ENCODE measurements at places on chromosomes 5 and 9.

GRCh38 chr5:73305386-73305785 lies 132.4 kb downstream of the TMEM174 start:
- DNase-seq: no peak

DNA sequence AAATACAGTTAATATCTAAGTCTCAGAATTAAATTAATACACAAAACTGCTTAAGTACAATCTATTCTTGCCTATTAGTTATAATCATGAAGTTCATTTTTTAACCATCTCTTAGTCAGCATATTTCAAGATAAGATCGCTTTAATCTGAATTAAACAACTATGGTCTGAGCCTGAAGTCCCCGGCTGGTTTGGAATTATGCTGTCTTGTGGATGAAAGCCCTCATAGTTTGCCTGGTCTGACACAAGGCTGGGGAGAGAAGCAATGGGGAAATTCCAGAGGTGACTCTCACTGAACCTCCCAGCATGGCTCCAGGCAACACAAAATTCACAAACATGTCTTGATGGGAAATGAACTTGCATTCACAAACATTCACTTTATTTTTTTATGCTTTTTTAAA lies 28.0 kb upstream of the GRAMD2B start:
- no peak for DNase-seq

DNA sequence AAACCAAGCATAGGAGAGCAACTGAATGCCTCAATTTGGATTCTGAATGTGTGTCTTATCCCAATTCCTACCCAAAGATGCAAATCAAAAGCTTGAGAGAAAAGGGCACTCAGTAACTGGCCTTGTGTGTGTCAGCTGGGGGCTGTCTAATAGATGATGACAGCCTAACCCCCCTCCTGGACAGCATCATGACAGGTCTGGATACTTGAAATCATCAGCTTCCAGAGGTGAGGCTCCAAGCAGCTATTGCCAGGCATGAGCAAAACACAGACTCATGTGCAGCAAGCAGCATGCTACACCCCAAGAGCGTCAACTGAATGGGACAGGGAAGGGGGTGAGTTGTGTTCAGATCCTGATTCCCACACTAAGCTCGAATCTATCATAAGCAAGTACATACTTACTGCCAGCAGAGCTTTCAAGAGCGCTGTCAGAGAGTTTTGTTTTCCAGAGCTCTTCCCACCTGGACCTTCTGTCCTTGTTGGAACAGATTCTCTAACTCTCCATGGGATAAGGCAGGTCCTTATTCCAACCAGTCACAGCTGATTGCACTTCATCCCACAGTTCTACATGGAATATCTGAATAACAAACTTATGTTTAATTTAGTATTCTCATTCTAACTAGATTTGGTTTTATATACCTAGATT lies 467.5 kb downstream of the DTWD2 start:
- DNase-seq: no peak

DNA sequence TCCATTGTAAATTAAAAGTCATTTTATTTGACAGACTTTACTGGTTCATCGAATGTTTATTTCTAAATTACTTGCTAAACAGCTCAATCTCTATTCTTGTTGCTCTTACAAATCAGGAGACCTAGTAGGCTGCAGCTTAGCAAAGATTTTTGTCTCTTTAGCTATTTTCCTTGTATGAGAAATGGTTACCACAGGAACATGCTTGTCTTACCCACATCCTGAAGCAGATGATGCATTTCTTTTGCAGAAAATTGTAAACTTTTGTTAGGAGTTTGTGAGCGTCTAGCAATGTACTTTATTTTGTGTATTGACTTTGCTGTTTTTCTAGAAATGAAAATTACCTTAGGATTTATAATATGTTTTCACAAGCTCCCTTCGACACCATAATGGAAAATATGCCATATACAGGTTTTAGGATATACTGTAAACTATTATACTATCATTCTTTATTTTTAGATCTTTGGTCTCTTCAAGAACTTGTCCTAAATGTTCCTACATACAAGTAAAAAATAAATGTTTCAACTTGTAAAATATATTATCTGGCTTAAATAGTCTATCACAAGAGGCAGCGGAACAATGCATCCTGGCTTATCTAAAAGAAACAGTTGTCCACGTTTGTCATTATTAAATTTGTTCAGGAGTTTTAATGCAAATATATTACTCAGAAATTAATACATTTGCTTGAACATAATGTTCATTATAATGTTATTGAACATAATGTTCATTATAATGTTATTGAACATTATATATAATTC lies 54.1 kb downstream of the SPEF2 start:
- DNase-seq: no peak

DNA sequence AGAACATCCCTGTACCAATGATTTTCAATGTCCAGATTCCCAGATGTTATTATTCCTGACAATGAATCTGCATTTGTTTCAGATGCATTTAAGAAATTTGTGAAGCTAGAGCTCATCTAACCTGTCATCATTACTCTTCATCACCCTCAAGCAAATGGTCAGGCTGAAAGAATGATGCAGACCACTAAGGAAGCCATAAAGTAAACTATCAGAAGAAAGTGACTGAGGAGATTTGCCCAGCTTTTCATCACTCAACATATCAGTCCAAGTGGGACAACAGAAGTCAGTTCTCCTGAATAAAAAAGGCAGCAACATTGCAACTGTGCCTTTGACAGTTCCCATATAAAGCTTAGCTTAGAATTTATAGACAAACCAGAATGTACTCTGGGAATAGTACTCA lies 419.9 kb downstream of the PDE4D start:
- no peak for DNase-seq

GRCh38 chr9:134626571-134627416 lies 14.8 kb upstream of the COL5A1 start:
- no peak for DNase-seq

- DNase-seq: no peak
Measured at GRCh38 chr5:150624334-150625163, 15.9 kb upstream of the SYNPO start.

DNA sequence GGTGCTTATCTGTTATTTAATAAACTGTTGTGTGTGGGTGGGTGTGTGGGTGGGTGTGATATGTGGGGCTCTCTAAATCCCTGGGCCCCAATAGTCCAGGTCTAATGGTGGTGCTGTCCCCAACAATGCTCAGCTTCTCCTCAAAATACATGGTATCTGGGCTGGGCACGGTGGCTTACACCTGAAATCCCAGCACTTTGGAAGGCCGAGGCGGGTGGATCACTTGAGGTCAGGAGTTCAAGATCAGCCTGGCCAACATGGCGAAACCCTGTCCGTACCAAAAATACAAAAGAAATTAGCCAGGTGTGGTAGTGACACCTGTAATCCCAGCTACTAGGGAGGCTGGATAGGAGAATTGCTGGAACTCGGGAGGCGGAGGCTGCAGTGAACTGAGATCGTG lies 4.5 kb upstream of the ORM1 start:
- no peak for DNase-seq

GRCh38 chr5:65812648-65813047 lies 90.6 kb downstream of the NLN start:
- no peak for DNase-seq

DNA sequence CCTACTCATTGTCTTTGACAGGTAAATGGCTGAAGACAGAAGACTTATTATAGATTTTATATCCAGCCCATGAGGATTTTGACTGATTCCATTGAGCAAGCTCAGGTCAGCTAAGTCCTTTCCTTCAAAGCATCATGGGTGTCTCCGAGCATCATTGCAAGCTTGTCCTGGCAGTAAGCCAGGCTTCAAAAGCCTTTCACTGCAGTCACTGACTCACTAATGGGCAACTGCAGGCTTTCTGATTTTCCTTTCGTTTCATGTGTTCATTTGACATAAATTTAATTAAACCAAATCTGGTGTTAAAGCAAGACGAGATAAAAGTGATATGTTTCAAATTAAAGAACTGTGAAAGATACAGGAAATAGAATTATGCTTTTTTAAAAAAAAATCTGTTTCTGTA lies 426.2 kb downstream of the ANXA1 start:
- DNase-seq: no peak

DNA sequence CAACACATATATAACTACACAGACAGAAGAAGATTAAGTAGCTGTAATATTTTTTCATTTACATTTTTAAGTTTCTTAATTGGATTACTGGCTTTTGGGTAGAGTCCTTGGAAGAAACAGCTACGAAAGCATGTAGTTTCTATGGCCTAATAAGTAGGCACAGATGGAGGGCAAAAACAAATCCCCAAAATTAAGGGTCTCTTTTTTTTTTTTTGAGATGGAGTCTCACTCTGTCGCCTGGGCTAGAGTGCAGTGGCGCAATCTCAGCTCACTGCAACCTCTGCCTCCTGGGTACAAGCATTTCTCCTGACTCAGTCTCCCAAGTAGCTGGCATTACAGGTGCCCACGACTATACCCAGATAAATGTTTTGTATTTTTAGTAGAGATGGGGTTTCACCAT lies 27.1 kb upstream of the MTMR12 start:
- DNase-seq: peak; percentile 14

DNA sequence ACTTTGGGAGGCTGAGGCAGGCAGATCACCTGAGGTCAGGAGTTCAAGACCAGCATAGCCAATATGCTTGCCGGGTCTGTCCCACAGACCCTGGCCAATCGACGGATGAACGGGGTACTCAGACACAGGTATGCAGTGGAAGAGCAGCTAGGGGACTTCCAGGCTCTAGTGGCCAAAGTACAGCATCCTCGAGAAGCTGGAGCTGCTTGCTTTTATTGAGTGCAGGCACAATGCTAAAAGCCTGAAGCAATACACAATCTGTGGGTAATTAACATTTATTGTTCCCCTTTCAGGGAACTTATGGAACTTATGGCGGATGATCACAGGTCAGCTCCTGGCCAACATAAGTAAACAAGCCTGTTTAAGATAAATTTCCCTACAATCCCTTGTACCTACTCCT lies 32.8 kb upstream of the SEMA4D start:
- DNase-seq: no peak

DNA sequence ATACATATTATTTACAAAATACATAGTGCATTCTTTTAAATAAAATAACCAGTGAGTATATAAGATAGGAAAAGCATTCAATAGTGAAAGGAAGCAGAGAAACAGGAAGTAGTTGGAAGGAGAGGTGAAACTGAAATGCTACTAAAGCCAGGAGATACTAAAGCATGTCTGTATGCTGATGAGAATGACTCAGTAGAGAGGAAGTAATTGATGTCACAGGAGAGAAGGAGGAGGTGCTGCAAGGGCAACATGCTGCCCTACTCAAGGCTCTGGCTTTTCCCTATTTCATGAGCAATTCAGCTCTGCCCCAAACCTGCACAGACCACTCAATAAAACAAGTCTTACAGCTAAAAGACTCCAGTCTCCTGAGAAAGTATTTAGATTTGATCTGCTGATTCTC lies 108.5 kb upstream of the TXNDC8 start:
- DNase-seq: no peak

DNA sequence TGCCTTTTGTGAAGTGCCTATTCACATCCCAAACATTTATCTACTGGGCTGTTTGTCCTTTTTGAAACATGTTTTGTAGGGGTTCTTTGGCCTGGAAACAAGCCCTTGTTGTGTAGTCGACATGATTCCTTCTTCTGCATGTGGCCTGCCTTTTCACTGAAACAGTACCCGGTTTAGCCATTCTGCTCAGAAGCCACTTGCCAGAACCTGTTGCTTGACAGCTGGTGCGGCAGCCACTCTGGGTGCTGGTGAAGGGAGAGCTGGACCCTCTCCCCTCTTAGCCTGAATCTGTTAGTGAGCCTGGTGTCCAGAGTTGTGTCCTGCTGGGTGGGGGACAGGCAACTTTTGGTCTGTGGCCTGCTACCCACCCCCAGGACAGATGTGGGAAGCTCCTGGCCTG lies 128.8 kb upstream of the CACNA1B start:
- no peak for DNase-seq

GRCh38 chr9:16213781-16214515 lies 656.5 kb downstream of the BNC2 start:
- no peak for DNase-seq

GRCh38 chr9:91037511-91038482 lies 236.2 kb downstream of the SYK start:
- peak; percentile 11 for DNase-seq

DNA sequence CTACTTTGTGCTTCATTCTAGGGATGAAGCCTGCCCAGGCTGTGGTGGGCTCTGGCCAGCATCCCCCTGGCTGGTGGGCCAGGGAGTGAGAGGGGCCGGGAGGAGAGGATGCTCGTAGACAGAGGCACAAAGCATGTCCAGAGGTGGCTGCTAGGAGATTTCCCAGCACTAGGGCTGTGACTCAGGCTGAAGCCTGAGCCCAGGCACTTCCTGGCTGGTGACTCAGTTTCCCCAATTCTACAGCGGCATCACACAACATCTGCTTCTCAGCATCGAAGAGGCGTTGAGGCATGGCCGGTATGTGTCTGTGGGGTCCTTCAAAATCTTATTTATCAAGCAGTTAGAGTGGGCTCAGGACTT lies 55.6 kb downstream of the DUSP1 start:
- no peak for DNase-seq

- peak; percentile 41 for DNase-seq
Measured at GRCh38 chr5:1190837-1191239, 10.6 kb upstream of the SLC6A19 start.

- DNase-seq: no peak
Measured at GRCh38 chr9:137167747-137168572, 1.9 kb downstream of the LRRC26 start.

- no peak for DNase-seq
Measured at GRCh38 chr9:93184432-93185265, 710 bp downstream of the WNK2 start.

- DNase-seq: no peak
Measured at GRCh38 chr5:761059-761771, 23.3 kb downstream of the ZDHHC11B start.

GRCh38 chr9:13269589-13270452 lies 9.7 kb downstream of the MPDZ start:
- DNase-seq: no peak

GRCh38 chr5:59528202-59528862 lies 365.2 kb downstream of the PDE4D start:
- no peak for DNase-seq

- no peak for DNase-seq
Measured at GRCh38 chr9:121596515-121596914, 54.9 kb upstream of the DAB2IP start.

GRCh38 chr5:109451146-109451545 lies 41.4 kb upstream of the PJA2 start:
- no peak for DNase-seq

DNA sequence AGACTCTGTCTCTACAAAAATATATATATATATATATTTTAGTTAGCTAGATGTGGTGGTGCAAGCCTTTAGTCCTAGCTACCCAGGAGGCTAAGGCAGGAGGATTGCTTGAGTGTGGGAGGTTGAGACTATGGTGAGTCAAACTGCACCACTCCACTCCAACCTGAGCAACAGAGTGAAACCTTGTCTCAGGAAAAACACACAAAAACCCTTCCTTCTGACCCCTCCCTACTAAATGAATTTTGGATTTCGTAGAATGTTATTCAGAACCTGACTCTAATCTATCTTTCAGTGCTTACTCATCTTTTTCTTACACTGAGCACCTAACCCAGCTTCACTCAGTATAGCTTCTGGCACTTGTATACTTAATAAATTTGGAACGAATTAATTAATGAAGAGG lies 35.2 kb upstream of the IL7R start:
- no peak for DNase-seq
